ENCODE measurements at places on chromosomes 2 and 18.

- no peak for DNase-seq
Measured at GRCh38 chr2:206958261-206958660, 18.9 kb downstream of the CPO start.

DNA sequence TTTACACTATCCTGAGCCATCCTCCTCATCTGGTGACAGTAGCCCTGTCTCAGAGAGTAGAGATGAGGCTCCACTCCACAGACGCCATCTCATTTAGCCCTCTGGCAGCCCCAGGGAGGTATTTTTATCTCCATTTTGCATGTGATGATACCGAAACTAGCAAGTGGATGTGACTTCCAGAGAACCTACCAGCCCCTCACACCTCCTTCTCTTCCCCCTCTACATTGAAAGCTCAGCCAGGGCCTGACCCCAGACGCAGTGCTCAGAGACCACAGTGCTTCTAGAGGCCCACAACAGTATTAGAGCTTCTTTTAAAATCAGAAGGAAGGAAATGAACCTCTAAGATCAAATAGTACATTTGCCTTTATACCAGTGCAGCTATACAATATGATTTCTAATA lies 8.3 kb downstream of the GYPC start:
- peak; percentile 40 for DNase-seq

GRCh38 chr2:26562811-26563645 lies 78.1 kb downstream of the CIB4 start:
- no peak for DNase-seq

- no peak for DNase-seq
Measured at GRCh38 chr2:86064006-86064405, 41.7 kb downstream of the POLR1A start.

DNA sequence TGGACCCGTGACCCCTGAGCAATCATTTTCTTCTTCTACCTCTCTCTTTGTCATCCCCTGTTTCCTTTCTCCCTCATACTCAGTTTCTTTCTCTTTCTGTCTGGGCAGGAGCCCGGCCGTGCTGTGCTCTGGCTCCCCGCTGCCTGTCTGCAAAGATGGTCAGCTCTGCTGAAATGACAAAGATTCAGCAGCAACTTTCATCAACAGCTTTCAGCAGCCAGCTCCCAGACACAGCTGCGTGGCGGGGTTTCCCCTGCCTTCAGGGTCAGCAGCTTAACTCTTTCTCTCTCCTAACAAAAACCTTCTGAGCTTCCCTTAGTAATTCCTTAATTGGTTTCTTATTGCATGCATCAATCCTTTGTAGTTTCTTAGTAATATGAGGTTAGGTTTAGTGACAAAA lies 1234.4 kb downstream of the CNTNAP5 start:
- no peak for DNase-seq

DNA sequence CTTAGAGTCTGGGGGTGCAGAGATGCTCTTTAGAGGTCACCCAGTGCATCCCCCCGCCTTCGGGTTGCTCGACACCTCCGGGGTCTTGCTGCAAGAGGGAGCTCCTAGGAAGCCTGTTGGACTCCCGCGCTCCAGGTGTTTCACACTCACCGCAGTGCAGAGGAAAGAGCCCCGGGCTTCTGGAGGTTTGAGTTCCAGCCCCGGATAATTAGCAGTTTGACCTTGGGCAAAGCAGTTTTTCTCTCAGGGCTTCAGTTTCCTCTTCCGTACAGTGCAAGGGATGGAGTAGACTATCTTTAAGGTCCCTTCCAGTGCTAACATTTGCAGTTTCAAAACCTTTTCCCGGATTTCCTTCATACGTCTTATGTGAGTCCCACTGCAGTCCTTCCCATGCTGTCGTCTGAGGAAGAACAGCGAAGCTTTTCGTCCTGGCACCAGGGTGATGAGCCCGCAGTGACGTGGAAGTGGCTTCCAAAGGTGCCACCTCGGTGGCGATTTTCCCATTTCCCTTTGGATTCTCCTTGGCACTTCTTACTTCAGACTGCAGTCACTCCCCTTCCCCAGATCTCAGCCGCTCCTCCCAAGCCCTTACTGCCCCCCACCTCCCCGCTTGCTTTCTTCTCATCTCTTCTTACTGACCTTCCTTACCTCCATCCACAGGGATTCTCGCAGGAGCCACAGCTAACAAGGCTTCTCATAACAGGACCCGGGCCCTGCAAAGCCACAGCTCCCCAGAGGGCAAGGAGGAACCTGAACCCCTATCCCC lies 585 bp downstream of the PNKD start:
- DNase-seq: no peak

DNA sequence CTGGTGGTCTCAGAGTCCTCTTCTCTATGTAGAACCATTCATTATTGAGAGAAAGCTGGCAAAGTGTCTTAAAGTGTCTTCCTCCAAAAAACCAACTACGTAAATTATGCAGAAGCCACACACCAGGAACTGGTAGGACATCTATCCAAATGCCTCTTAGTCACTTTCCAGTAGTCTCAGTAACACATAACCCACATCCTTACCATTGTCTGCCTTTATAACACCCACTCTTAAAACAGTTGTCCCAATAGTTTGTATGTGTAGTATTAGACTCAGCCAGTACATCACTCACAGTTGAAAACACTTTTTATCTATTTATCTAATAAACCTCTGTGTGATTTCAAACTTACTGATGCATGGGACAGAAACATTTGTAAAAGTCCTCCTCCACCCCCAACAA lies 143.6 kb upstream of the HNRNPA3 start:
- DNase-seq: no peak

GRCh38 chr18:22999212-22999611 lies 66.1 kb downstream of the RBBP8 start:
- DNase-seq: no peak

DNA sequence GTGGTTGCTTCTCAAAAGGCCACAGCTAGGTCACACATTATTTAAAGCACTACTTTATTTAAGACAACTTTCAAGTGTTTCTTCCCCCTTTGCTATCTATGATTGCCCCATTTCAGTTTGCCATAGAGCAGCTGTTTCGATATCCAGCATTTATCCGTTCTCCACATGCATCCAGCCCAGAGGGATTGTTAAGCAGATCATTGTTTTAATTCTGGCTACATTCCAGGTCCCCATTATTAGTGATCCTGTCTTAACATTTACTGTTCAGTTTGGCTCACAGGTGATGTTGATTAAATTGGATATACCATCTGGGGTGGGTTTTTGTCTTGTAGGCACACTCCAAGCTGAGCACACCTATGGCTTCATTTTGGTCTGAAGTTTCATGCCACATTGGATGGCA lies 638.7 kb downstream of the ZEB2 start:
- DNase-seq: no peak

DNA sequence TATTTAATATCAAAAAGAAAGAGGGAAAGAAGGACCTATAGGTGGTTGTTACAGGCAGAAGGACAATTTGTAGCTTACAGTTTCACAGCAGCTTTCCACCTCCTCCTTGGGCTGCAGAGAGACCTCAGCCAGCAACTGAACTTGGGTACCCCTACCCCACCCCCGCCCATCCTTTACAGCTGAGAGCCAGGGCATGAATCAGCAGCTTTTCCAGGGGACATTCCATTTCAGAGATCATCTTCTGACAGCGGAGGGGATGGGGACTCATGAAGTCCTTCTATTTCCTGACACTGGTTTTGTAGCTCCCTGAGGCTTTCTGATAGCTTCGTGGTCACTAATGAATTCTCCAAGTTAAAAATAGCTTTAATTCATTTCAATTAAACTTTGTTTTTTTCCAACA lies 96.4 kb downstream of the ITGB1BP1 start:
- no peak for DNase-seq

DNA sequence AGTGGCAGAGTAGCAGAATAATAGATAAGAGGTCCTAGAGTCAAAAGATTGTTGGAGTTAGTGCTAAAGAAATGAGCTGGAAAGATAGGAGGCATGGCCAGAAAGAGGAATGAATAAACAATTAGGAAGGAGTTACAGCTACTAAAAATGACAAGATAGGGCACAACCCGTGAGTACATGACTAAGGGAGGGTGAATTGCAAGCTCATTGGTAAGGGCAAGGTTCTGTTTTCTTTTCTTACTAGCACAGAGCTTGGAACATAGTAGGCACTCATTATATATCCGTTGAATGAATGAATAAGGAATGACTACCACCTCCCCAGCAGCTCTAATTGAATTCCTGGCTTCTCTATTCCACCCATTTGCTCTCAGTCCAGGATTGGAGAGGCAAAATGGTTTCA lies 5.7 kb upstream of the MARCO start:
- DNase-seq: no peak

DNA sequence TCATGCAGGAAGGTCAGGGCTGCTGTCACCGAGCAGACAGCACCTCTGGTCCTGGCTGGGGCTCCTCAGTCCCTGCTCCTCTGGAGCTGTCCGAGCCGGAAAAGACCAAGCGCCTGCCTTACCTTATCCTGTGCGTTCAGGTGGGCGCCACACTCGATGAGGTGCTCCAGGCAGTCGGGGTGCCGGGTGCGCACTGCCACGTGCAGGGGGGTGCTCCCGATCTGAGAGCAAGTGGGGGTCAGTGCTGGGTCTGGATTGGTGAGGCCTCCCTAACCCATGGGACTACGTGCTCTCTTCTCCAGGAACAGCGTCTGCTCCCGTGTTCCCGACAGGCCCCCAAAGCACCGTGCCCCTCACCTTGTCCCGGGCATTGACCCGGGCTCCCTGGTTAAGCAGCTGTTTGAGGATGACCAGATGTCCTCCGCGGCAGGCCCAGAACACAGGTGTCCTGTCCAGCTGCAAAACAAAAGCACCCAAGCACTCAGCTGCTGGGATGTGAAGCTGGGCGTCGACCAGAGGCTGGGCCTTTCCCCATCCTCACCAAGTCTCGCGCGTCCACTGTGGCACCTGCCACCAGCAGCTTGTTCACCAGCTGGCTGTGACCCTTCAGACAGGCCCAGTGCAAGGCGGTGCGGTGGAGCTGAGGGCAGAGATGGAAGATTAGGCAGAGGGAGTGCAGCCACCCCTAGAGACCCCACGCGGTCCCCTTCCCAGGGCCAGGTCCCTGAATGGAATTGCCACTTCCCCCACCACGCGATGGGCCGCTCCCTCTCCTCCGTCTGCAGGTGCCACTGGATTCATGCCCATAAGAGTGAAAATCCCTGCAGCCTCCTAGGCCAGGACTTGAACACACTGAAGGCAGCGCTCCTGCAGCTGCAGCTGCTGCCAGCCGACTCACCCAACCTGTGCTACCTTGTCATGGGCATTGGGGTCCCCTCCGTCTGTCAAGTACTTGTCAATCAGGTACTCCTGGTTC lies 3.7 kb downstream of the ANKRD23 start:
- no peak for DNase-seq

- DNase-seq: no peak
Measured at GRCh38 chr2:189199797-189200196, 20.2 kb upstream of the COL5A2 start.

DNA sequence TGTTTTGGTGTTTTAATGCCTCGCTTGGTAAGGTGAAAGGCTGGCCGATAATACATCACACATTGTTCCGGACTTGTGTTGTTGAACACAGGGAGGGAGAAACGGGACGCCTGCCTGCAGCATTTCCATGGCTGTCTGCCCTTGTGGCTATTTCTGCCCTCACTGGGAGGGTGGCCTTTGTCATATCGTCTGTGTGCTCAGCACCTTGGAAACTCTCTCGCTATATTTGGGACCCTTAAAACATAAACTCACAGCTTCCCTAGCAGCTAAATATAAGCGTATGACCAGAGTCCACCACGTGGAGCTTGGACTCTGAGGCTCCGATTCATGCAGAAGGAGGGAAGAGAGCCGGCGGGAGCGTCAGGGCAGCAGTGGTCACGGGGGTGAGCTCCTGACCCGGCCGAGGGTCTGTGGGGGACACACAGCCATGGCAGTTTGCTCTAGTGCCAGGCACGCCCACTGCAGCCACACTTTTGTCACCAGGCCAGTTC lies 111.7 kb downstream of the SH3BP4 start:
- DNase-seq: no peak

GRCh38 chr2:198376677-198377076 lies 572.3 kb downstream of the PLCL1 start:
- no peak for DNase-seq

DNA sequence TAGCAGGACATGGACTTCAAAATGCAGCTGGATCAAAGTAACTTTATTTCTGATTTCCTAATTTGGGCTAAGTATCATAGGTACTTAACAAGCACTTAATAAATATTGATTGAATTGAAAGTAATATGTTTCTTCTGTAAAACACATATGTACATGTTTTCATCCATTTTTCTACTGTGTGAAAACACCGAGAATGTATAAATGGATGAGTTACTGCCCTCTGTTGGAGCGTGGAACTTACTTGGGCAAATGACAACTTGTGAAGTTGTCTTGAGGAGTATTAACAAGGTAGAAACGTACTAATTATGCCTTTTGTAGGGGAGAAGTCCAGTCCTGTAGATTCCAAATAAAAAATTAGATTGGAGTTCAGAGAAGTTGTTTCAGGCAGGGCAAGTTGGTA lies 87.2 kb downstream of the PHLPP1 start:
- DNase-seq: no peak

DNA sequence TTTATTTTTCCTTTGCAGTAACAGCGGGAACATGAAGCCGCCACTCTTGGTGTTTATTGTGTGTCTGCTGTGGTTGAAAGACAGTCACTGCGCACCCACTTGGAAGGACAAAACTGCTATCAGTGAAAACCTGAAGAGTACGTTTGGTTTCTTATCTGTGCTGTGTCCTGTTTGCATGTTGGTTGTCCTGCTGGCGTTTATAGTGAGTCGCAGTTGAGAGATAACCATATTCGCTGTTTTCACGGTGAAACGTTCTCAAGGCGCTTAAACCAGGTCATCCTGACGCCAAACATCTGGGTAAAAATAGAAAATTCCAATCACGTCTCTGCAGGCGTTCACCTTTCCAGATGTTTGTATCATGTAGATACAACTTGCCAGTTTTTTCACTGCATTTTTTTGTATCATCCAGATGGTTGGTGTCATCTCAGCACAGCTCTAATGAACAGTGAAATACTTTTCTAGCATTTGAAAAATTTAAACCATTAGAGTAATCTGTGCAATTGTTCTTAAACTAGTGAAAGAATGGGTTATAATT lies 21.2 kb downstream of the CLUL1 start:
- DNase-seq: no peak

- no peak for DNase-seq
Measured at GRCh38 chr2:186187854-186188253, 298.2 kb upstream of the ZC3H15 start.

DNA sequence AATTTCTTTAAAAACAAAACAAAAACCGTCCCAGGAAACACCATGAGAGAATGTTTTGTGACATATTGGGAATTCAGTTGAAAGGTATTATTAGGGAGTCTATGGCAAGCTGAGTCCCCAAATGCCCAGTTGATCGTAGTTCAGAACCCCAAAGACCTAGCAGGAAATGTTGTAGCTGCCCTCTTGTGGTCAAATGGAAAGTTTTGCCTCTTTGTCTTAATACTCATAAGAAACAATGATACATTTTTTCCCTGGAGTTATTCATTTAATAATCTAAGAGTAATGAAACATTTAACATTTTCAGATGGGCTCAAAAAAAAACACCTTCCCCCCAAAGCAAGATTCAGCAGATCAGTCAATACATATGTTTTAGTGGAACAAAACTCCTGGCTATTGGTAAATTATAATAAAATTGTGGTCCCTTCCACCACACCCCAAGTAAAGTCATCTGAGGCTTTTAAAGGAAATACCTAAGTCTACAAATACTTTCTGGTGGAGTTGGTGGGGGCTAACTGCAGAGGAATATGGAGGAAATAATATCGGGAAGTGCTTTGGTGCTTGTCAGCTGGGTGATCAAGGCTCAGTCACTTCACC lies 37.8 kb upstream of the EFEMP1 start:
- no peak for DNase-seq

GRCh38 chr2:24276349-24276899 lies 83.9 kb downstream of the ITSN2 start:
- DNase-seq: no peak

GRCh38 chr18:9971313-9971920 lies 57.6 kb downstream of the VAPA start:
- DNase-seq: peak; percentile 72
